ENCODE measurements at places on chromosomes 2 and 18.

GRCh38 chr2:30481323-30481800 lies 34.3 kb downstream of the LCLAT1 start:
- peak; percentile 6 for DNase-seq

- DNase-seq = no peak
These were observed 178.0 kb downstream of the RND3 start for GRCh38 chr2:150309311-150310080.

GRCh38 chr18:6781796-6782195 lies 52.3 kb downstream of the ARHGAP28 start:
- DNase-seq = no peak

DNA sequence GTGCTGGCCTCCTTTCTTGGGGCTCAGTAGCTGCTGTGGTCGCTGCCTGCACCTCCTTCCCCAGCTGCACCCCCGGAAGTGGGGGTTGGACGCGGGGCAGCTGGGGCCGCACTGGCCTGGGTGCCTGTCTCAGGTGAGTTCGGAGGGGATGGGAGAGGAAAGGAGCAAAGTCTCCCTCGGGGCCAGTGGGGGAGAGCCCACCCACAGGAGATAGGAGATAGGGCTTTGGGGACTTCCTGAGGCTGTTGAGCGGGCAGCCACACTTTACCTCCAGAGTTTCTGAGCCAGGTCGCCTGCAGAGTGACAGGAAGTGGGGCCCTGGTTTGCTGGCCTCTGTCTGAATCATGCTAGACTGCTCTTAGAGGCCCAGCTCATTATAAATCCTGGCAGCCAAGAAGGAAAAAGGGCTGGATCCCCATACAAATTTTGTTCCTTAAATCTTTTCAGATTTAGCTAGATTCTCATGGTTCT lies 8.1 kb downstream of the MBP start:
- DNase-seq = no peak

DNA sequence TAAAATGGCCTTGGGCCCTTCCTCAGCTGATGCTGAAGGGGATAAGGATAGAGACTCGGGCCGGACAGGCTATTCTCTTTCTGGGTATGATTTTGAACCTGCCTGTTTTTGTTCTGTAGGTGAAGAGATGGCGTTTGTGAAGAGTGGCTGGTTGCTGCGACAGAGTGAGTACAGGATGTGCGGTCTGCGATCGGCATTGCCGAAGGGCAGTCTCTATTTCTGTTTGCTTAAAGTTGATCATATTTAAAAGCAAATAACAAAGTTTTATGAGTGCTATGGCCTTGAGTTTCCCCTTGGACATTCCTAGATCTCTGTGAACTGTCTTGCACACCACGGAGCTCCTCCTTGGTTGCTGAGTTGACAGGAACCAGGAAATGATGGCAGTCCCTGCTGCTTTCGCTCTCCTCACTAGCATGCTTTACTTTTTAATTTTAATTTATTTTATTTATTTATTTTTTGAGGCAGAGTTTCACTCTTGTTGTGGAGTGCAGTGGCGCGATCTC lies 15.7 kb downstream of the PLEKHB2 start:
- no peak for DNase-seq

DNA sequence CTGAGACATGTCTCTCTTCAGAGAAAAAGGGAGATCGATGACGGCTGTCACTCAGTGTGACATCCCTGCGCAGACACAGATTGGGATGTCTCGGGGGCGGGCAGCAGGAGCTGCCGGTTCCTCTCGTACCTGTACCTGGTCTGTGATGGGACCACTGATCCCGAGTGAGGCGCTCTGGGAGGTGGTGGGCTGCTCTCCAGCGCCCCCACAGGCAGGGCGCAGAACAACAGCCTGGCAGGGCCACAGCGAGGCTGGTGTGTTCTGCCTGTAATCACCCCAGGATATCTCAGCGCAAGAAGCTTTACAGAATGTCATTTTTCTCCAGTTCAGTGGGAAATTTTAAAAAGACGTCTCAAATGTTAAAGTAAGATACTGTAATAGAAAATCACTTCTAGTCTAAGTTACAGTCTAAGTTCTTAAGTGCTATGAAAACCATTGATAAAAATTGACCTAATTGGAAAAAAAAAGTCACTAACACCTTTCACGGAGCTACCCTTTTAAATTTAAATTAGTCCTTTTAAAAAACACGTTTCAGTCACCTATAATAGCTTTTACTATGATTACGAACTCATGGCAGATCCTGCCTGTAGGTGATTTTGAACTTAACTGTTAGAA lies 189.8 kb downstream of the SNTG2 start:
- DNase-seq = no peak

DNA sequence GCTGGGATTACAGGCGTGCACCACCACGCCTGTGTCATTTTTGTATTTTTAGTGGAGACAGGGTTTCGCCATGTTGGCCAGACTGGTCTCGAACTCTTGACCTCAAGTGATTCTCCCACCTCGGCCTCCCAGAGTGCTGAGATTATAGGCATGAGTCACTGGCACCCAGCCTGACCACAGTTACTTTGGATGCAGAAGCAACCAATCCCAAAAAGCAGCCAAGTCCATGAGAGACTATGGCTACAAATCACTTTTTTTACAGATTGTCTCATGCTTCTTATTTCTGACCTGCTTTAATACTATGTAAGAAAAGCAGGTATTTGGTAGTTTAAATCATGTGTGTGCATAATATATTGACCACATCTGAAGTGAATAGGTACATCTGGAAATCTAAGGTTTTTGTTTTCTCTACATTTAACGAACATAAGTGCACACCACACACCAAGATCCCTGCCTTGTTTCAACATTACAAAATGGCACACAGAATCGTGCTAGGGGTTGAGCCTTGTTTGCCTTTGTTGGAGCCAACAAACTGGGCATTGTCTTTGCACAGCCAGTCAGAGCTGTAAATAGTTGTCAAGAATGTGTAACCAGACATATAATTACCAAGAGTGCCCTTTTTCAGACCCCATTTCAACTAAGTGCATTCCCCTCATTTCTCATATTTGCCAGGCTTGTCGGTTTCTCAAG lies 18.3 kb upstream of the MAP4K4 start:
- DNase-seq = peak; percentile 73

- DNase-seq = no peak
These were observed 234.9 kb downstream of the BCL11A start for GRCh38 chr2:60318544-60318943.

DNA sequence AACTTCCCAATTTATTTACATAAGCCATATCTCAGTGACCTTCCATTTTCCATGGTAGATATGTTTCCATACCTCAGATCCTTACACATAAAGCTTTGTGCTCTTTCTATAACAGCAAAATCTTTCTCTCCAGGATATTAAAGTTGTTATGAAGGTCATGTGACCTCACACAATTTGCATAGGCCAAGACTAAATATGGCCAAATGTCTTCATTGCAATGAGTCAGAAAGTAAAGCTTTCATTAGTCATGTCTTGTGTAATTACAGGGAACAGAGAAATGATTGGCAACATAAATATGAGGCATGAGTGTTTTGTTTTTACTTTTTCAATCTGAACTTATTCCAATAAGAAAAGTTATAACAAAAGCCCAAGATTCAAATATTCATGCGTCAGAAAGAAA lies 243.5 kb downstream of the ASXL3 start:
- DNase-seq = peak; percentile 26
